Activated T-cell treated with anti-CD3 and anti-CD28 coated beads for 48 hours (primary cell): ENCODE measurements at places on chromosomes 5 and 9.

DNA sequence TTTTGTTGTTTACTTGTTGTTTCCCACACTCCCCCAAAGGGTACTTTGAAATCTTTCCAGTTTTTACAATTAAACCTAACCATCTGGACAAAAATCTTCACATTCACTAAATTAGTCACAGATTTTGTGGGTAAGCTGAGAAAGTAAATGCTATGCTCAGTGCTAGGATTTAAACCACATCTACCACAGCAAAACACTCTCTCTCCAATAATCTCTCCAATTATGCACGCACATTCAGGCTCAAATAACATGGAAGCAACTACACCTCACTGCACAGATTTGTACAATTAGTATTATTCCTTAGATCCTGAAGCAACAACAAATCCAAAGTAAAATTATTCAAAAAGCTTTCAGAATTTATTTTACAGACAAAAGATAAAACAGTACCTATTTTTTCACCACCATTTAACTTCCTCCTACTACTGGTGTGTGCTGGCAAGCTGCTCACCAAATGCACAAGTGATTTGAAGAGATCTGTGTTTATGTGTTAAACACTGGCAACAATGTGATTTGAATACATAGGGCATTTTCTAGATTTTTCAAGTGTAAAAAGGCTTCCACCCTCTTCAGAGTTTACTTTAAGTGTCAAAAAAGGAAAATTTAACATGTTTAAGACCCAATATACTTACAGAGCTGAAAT is 16.6 kb downstream of the ZNF608 start:
- no peak for DNase-seq

DNA sequence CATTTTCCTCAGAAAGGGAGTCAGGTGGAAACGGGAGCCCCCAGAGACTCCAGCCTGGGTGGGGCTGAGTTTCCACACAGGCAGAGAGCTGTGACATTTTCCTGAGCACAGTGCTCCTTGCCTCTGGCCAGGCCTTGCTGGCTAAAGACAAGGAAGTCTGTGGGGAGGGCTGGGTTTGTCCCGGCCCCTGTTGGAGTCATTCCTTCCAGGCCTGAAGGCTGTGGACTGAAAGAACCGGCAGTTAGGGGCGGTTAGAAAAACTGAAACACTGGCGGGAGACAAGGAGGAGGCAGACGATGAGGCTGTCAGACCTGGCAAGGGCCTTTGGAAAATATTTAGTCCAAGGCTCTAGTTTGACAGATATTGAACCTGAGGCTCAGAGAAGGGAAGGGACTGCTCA is 29.9 kb downstream of the COL15A1 start:
- no peak for DNase-seq

DNA sequence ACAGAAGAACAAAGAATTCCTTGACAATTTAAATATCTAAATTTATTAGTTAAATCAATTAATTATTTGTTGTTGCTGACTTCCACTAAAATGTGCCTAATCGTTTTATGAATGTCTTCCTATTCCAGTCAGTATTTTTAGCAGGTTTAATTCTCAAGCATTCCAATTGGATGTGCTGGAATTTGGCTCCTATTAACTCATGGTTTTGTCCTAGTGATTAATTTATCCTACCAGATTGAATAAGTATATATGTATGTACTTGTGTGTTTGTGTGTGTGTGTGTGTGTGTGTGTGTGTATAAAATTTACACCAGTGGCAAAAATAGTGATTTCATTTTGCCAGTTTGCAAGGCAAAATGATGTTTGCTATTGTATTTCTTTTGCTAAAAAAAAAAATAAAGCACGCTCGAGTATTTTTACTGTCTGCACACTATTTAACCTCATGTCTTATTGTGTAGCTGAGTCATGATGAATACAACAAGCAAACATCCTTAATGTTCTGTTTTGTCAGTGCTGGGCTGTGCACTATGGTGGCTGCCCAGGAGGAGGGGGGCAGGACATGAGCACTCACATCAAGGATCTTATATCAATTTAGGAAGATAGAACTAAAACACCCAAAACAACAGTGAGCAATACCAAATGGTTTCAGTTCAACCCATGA is 375.5 kb downstream of the PDE4D start:
- no peak for DNase-seq

- DNase-seq: no peak
Measured at GRCh38 chr5:74976651-74977050, 75.7 kb downstream of the GCNT4 start.

- no peak for DNase-seq
Measured at GRCh38 chr5:83547161-83547560, 75.6 kb downstream of the VCAN start.

DNA sequence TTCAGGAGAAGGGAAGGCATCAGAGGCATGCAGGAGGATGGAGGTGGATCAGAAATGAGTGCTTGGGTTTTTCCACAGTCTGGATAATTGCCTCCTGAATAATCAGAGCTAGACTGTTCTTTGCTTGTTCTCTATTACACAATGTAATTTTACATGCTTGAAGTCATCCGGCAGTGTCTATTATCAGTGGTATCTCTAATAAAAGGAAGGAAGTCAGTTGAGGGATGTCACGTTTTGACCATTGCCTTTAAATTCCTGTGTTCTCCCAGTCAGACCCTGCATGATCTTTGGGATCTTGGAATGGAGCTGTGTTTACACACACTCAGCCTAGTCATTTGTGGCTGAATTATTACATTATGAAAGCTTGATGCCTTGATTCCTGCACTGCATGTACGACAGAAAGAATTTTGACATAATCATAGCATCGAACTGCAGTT is 91.0 kb downstream of the PDE8B start:
- no peak for DNase-seq

- DNase-seq: no peak
Measured at GRCh38 chr9:86410281-86410680, 56.1 kb upstream of the TUT7 start.

- DNase-seq: no peak
Measured at GRCh38 chr5:124160265-124160664, 586.2 kb downstream of the ZNF608 start.

- no peak for DNase-seq
Measured at GRCh38 chr5:82050955-82051354, 79.1 kb downstream of the ATG10 start.
